Stimulated activated CD4-positive, alpha-beta T cell treated with anti-CD3 and anti-CD28 coated beads, Interleukin-4, amount 100 ng/mL, for 1 hour (primary cell): ENCODE measurements at places on chromosomes 7 and 10.

DNA sequence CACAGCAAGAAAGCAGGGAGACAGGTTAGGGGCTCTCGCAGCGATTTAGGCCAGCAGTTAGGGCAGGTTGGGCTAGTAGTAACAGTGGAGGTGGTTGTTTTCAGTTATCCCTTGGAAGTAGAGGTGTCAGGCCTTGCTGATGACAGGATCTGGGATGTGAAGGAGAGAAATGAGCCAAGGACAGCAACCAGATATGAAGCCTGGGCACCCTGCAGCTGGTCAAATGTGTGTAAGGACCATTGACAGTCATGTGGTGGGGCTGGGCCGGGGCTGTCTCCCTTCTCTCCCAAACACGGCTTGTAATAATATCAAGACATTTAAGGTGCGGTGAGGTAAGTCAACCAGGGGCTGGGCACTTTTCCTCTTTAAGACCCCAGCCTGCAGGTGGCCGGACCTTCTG is 112.5 kb upstream of the IGFBP3 start:
- DNase-seq: no peak

- no peak for DNase-seq
Observed at GRCh38 chr10:59805014-59805413, 51.8 kb upstream of the MRLN start.

- DNase-seq: no peak
Observed at GRCh38 chr7:154857240-154857639, 145.7 kb downstream of the PAXIP1 start.

GRCh38 chr10:108989976-108990375 is 933.3 kb downstream of the XPNPEP1 start:
- DNase-seq: no peak

GRCh38 chr10:58723186-58723585 is 210.5 kb downstream of the BICC1 start:
- no peak for DNase-seq

GRCh38 chr10:120833222-120833928 is 17.8 kb upstream of the WDR11 start:
- no peak for DNase-seq

- no peak for DNase-seq
Observed at GRCh38 chr10:110009736-110010475, 2.1 kb downstream of the ADD3 start.

- no peak for DNase-seq
Observed at GRCh38 chr10:108450280-108450679, 1285.8 kb upstream of the SORCS1 start.

- no peak for DNase-seq
Observed at GRCh38 chr7:144086730-144087129, 652 bp downstream of the OR2A12 start.

- DNase-seq: no peak
Observed at GRCh38 chr10:12704488-12704887, 297.0 kb downstream of the CCDC3 start.

- DNase-seq: no peak
Observed at GRCh38 chr10:75402486-75403143, 1.1 kb upstream of the ZNF503 start.

DNA sequence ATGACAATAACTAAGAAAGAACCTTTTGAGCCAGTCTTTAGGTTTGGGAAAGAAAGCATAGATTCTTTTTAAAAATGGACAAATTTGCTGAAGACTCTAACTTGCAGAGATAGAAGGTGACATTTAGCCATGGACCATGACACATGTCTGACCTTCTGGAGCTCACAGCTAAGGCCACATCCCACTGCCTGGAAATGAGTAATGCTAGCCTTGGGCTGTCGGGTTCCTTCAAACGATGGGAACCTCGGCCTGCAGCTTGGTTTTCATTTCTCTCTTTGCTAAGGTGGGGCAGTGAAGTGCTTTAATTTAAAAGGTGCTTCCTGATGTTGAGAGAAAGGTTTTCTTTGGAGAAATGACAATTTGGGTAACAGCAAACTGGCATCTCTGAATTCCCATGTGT is 223.2 kb downstream of the FANK1 start:
- DNase-seq: no peak

DNA sequence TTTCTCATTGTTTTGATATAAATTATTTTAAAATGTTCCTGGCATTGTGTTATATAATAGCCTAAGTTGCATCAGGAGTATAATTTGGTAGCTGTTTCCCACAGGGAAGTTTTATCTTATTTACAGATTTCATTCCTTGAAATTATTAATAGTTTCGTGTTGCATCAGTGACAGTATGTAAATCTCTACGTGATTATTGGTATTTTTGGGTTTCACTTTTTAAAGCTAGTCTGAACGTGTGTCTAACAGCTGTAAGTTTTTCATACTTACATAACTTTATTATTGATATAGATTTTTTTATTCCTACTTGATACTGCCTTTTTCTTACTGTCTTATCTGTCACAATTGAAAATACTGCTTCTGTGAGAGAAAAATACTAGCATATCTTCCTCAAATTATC is 167.9 kb downstream of the PHF14 start:
- DNase-seq: no peak

GRCh38 chr10:121696854-121697253 is 98.6 kb upstream of the FGFR2 start:
- DNase-seq: no peak

- DNase-seq: no peak
Observed at GRCh38 chr7:75962607-75963380, 31.6 kb downstream of the TMEM120A start.

DNA sequence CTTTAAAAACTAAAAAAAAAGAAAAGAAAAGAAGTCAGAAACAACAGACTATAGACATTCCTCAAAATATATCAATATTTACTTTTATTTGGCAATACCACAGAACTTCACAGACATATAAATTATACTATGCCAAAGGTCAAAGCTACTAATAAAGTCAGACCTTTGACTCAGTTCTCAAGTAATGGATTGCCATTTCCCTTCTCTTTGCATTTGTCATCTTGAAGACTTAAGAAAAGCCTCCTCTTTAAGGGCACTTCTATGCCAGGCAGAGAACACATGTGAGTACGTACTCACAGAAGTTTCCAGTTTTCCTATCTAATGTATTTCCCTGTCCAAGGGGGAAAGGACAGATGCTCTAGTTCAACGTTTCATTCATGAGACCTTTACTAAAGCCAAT is 37.6 kb downstream of the TNPO3 start:
- no peak for DNase-seq

DNA sequence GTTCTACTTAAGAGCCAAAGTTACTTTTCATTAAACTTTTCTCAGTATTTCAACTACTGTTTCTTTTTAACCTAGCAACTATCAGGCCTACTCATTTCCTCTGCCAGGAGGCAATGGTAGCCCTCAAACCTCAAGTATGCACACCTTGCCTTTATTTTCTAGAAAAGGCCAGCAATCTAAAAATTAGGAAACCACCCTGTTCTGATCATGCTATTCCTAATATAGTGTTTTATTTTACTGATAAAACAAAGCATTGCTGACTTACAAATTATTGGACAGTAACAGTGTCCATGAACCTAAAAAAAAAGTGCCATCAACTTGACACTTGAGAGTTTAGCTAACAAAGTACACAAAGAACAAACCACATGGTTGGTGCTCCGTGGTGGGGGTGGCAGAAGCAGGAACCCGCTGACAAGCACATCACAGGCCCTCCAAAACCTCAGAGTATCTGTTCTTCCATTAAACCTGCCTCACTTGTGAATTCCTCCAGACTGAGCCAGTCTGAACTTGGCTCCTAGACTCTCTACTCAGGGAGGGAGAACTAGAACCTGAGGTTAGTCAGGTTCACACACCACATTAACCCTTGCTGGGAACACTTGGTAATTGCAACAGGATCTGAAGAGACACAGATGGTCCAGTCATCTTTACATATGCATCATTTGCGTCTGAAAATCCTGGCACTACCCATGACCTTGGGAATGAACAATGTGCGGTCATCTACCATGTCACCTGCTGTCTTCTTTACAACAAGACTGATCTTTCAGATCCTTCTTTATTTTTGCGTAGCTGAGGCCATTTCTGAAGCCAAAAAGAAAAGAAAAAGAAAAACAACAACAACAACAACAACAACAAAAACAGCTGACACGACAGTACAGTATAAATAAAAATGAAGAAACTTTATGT is 31.9 kb downstream of the PIP4K2A start:
- no peak for DNase-seq

GRCh38 chr7:88523645-88524044 is 217.0 kb upstream of the STEAP4 start:
- no peak for DNase-seq

GRCh38 chr7:91880413-91881241 is at the start of gene MTERF1:
TSS of gene MTERF1 (minus strand) at chr7:91880702. CDS start at chr7:91880083, 619 bp downstream.
- peak; percentile 96 for DNase-seq

DNA sequence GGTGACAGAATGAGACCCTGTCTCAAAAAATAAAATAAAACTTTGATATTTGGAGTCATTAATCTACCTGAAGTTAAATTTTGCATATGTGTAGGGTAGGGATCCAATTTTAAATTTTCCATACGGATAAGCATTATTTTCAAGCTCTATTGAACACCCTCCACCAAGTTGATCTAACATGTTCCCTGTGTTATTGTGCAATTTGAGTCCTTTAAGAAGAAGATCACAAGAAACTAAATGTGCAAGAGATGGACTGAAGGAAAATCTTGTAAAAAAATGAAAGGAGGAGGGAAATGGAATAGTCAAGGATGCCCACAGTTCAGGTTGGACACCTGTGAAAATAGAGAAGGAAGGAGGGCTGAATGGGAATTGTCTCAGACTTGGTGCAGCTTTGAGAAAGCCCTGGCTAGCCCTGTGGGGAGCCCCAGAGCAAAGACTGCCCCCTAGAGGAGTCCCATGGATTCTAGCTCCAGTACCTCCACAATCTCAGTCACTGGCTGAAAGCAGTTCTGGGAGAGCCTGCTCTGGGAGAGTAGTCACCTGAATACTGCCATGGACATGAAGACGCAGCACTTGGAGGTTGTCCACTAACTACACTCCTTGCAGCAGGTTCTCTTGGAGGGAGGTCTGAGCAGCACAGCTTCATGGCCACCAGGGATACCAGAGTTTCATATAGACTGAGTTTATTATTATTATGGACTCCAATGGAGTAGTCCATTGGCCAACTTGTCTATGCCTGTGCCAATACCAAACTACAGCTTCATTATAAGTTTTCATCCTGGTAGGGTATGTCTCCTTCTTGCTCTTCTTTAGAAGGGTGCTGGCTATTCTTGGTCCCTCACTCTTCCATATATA is 5.7 kb upstream of the TIAL1 start:
- peak; percentile 11 for DNase-seq

DNA sequence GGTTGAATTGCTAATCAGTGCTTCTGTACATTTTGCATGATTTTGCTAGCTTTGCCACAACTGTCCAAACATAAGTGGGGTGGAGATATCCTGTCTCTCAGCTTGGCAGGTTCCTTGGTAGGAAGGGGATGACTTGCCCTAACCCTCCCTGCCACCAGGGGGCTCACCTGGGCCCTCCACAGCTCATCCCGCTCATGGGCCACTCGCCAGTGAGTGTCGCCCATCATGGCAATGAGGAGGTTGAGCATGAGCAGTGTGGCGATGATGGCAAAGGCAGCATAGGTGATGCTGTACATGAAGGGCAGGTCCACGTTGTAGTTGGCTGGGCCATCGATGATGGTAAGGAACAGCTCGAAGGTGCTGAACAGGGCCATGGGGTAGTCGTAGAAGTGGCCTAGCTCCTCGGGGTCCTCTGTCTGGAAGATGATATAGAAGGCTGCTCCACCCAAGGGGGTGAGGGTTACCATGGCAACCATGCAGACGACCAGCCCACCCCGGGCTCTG is 12.2 kb downstream of the TRPV6 start:
- peak; percentile 30 for DNase-seq

- DNase-seq: no peak
Observed at GRCh38 chr10:12975266-12975665, 26.2 kb downstream of the CCDC3 start.

DNA sequence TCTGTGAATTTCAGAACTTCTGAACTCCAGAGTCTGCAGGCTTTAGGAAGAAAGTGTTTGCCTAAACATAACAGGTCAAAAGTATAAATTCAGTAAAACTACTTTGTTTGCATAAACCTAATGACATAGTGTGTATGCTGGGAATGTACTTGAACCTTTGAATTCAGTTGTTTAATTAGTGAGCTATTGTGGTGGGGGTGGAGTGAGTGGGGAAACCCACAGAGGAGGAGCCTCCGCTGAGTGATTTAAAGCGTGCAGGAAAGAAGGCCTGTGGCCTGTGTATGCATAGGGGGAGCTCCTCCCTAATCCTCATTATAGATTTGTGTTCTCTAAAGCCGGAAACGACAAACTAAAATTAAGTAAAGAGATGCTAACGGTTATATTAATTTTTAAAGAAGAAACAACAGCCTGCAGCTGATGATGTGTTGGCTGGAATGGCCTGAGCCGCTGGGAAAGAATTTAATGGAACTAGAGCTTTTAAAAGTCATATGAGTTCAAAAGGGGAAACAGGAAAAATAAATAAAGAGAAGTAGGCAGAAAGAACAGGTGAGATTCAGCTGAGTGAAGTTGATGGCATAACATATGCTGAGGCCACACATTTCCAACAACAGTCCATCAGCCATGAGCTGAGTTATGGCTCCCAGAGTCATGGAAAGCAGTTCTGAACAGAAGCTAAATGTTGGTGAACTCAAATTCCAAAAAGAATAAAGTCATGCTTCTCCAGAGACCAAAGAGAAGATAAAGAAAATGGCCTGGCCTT is 595.0 kb downstream of the GRM8 start:
- DNase-seq: no peak

- no peak for DNase-seq
Observed at GRCh38 chr10:80154978-80155695, 22.6 kb downstream of the PLAC9 start.

- no peak for DNase-seq
Observed at GRCh38 chr7:77309714-77310220, 106.4 kb downstream of the GSAP start.

GRCh38 chr7:159227433-159227832 is 82.8 kb upstream of the VIPR2 start:
- DNase-seq: no peak

- peak; percentile 23 for DNase-seq
Observed at GRCh38 chr7:6614953-6615722, at the start of gene ZNF853. TSS of gene ZNF853 (plus strand) at chr7:6615610. CDS start at chr7:6616175, 565 bp downstream.

GRCh38 chr10:57849691-57850357 is 417.9 kb downstream of the IPMK start:
- DNase-seq: no peak

DNA sequence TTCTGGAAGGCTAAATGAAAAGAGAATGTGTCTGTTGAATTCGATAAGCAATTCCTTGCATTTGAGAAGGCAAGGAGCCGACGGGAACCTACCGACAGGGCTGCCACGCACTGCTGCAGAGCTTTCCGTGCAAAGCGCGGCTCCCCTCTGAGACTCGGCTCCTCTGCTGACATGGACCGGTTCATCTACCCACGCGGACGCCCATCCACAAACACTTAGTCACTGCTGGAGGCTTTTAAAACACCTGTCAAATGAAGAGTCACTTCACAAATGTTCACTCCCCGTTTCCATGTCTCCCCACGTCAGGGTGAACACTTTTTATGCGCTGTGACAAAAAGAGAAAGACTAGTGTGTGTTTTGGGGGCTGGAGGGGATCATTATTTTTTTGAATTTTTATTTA is 32.0 kb downstream of the AMZ1 start:
- peak; percentile 27 for DNase-seq

- DNase-seq: no peak
Observed at GRCh38 chr7:14858410-14858809, 44.1 kb downstream of the DGKB start.
